ENCODE measurements at places on chromosomes 3 and 15. TPM values are rescaled to one million over a fixed set of nuclear protein-coding genes. Genes with fewer than 3 reads are reported as not detected.

The IL1RAP gene
- total RNA-seq: 11.7 TPM

The ASB14 gene
- total RNA-seq: 3.9 TPM

The MNS1 gene
- 0.77 TPM for total RNA-seq

The ST8SIA2 gene
- total RNA-seq: 3.0 TPM

The SPATA12 gene
- total RNA-seq: not detected

The GABRB3 gene
- 3.8 TPM for total RNA-seq

The CILP gene
- total RNA-seq: 5.7 TPM

The GPX1 gene
- 120 TPM for total RNA-seq

The SCG5 gene
- total RNA-seq: not detected

The STRA6 gene
- not detected for total RNA-seq

The TIPIN gene
- total RNA-seq: 2.4 TPM

The CX3CR1 gene
- 1.0 TPM for total RNA-seq

The KLHL40 gene
- 0.26 TPM for total RNA-seq

Data from heart right ventricle (tissue), 16 donors.